ENCODE measurements at places on chromosomes 7 and 10. TPM values are rescaled to one million over a fixed set of nuclear protein-coding genes. Genes with fewer than 3 reads are reported as not detected.

Gene TBL2
- 36.3 TPM for total RNA-seq

Gene LAMB4
- total RNA-seq: 0.42 TPM

Gene KNDC1
- total RNA-seq: 0.06 TPM

DNA sequence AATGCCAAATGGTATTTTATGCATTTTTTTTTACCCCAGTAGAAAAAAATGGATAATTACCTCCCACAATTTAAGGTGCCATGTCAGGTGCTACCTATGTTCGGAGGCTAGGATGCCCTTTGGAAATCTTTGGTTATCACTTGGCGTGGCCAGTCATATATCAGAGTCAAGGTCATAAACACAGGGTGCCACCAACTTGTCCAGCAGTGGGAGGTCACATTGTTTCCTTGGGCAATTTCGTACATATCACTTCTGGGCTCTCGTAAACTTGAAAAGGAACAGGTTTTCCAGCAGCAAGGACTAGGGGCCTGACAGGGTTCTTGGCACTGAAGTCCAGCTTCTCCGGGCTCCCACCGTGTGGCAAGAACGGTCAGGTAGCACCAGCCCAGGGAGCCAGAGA lies 48.0 kb upstream of the BHLHA15 start:
- peak; percentile 21 for DNase-seq

- DNase-seq: peak; percentile 24
These were observed 833 bp upstream of the PNLIPRP1 start for GRCh38 chr10:116589926-116590325.

GRCh38 chr10:49297818-49298670 lies 926 bp upstream of the C10orf71 start:
- DNase-seq: no peak

- DNase-seq: no peak
These were observed 184.2 kb upstream of the RHOBTB1 start for GRCh38 chr10:61128196-61128595.

All from left colon (tissue), 2 donors.